ENCODE measurements at places on chromosomes 4 and X. TPM values are rescaled to one million over a fixed set of nuclear protein-coding genes. Genes with fewer than 3 reads are reported as not detected.

DNA sequence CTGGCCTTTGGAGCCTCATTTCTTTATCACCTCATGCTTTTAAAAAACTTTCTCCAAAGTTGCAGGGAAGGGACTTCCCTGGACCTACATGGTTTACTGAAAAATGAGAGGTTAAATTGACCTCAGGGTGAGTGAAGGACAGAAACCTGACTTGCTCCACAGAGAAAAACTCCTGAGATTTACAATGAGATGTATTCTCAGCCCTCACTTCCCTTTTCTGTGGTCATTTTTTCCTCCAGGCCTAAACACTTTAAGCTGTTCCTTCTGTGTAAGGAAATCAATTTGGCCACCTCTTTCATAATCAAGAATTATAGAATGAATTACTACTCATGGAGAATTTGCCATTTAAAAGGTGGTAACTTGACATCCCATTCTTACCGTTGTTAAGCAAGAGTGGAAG lies 77.9 kb downstream of the HPGD start:
- H3K4me3 ChIP-seq, result no peak overlapping the region
- no peaks in the 10 kb centered on the region for H3K4me1 ChIP-seq
- no peaks in the 10 kb centered on the region for H3K36me3 ChIP-seq
- DNase-seq, result no peak
- H3K27ac ChIP-seq, result no peak overlapping the region

DNA sequence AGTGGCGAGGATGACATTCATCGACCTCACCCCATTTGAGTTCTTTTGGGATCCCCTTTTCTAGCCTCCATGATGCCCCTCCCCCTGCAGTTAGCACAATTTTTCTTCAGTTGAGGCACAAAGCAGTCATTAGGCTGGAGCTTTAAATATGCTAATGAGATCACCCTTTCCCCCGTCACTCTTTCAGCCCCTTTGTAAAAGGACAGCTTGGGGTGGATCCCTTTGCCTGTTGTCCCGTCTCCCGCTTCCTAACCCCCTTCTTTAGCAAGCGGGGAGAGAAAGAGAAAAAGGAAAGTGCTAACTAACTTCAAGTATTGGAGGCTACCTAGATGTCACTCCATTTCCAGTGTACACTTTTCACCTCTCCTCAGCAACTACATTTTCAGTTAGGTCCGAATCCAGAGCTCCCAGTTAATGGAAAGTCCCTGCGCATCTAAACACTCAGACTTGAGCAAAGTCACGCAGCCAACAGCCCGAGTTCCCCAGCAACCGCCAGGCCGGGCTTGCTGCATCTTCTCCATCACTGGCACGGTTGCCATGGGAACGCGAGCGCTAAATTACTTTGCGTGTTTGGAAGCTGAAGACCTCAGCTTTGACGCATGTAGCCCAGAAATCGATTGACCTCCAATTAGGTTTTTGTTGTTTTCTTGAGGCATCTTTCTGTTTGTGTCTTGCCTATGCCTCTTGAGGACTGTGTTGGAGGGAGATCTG lies 76.8 kb downstream of the RTL5 start:
- no peaks in the 10 kb centered on the region for H3K36me3 ChIP-seq
- no peak overlapping the region for H3K4me3 ChIP-seq
- no peak for DNase-seq
- H3K27ac ChIP-seq, result no peak overlapping the region

GRCh38 chr4:151771664-151772063 lies 10.9 kb upstream of the GATB start:
- H3K4me1 ChIP-seq, result no peaks in the 10 kb centered on the region
- H3K27me3 ChIP-seq, result no peaks in the 10 kb centered on the region
- H3K36me3 ChIP-seq, result no peaks in the 10 kb centered on the region
- DNase-seq, result no peak

DNA sequence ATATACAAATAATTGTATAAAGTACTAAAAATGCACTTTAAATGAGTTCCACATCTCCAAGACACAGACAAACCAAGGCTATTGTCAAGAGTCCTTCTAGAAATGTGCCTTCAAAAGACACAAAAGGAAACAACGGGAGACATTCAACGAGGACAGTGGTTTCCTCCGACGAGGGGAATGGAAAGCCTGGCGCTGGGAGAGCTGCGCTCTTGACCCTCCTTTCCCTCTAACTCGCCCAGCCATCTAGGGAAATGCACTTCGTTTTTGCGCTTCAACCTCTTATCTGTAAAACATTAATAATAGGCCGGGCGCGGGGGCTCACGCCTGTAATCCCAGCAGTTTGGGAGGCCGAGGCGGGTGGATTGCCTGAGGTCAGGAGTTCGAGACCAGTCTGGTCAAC lies 37.0 kb downstream of the ZFP42 start:
- no peak overlapping the region for H3K27ac ChIP-seq
- H3K36me3 ChIP-seq, result no peaks in the 10 kb centered on the region
- H3K4me1 ChIP-seq, result no peaks in the 10 kb centered on the region
- no peak overlapping the region for H3K4me3 ChIP-seq

DNA sequence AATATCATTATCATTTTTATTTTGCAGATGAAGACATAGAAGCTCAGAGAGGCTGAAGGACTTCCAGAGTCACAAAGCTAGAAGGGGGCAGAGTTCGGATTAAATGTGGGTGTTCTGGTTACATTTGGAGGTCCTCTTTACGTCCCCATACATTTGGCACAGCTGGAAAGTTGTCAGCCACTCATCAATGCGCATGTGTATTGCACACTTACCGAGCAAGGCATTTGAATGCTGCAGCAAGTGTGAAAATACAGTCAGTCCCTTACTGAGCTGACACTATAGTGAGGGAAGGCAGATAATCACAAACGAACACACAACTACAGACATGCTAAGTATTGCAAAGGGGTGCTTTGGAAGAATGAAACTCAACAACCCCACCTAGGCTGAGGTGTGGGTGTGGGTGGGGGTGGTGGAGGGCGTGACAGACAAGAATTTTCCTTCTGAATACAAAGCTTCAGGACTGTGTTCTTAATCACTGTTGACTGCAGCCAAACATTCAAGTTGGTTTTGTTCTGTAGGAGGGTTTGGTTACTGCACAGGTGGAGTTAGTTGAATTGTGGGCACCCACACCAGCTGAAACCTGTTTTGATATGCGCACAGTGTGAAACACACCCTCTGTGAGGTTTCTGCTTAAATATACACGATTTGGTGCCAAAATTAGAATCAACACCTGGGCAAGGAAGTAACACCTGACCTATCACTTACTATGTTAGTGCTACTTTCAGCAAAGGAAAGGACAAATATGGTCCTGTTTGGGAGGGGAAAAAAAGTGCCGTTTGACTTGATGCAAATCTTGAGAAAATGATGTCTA lies 72.4 kb downstream of the COQ2 start:
- no peak overlapping the region for H3K27ac ChIP-seq
- H3K27me3 ChIP-seq, result no peaks in the 10 kb centered on the region
- H3K4me3 ChIP-seq, result no peak overlapping the region
- no peak for DNase-seq
- H3K4me1 ChIP-seq, result no peaks in the 10 kb centered on the region
- no peaks in the 10 kb centered on the region for H3K36me3 ChIP-seq

CFAP47 gene
- 1.00 TPM for total RNA-seq

GAGE13 gene
- total RNA-seq, result not detected

NDNF gene
- 68.0 TPM for total RNA-seq
